Right hindlimb (tissue), 1 donor: ENCODE measurements at places on chromosomes 1 and 21.

GRCh38 chr1:100816049-100816448 is 78.6 kb downstream of the EXTL2 start:
- no peak for DNase-seq

- DNase-seq = no peak
Observed at GRCh38 chr1:165628147-165628822, 2.7 kb upstream of the MGST3 start.

DNA sequence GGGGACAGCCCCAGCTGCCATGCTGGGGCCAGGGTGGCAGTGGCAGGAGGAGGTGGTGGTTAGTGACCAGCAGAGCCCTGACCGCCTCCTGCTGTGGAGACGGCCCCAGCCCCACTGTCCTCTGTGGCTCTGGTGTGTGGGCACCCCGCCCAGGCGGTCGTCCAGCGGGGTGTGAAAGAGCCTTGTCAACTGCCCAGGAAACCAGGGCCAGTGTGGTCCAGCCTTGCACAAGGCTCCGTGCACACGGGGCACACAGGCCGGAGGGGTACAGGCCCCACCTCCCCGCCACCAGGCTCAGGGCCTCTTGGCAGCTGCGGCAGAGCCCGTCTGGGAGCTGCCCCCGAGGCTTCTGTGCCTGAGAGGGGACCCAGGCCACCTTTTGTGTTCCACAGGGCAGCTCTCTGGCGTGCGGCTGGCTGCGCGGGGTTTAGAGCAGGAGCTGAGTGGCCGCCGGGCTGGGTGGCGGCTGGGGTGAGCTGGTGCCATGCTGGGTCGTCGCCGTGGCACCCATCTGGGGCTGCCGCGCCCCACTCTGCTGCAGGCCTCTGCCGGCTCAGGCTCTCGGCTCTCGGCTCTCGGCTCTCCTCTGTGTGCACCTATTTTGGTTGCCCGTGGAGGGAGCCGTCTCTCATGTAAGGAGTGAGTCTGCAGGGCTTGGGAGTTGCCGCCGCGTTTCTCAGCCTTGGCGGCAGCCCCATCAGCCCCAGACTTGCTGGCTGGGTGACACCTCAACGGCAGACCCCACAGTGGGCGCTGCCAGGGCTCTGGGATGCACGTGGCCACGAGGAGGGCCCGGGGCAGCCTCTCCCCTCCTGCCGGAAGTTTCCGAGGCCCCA is 36.1 kb downstream of the SLX9 start:
- no peak for DNase-seq

DNA sequence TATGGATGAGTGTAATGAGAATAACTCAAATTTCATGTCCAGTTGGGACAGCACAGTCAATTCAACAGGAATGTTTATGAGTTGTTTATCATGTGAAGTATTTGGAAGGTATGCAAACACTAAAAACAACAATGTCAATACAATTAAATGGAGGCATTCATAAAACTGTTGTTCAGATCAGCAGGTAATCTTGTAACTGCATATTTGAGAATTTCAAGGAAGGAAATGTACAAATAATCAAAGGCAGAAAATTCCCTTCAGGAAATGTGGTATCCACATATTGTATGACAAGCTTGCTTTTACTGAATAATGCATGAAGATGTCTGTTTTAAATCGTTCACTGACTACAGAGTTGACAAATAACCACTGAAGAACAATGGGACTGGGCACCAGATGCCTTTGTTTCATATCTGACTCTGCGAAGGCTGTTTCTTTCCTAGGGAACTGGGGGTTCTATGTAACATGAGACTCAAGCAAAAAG is 198.3 kb downstream of the LTN1 start:
- DNase-seq = no peak
